ENCODE measurements at places on chromosomes 13 and 19.

GRCh38 chr13:94412870-94413597, 66.4 kb downstream of the DCT start:
- no peak for DNase-seq

- no peak for DNase-seq
Measured at GRCh38 chr19:23470873-23471545, 75.7 kb upstream of the ZNF91 start.

GRCh38 chr19:36688058-36688457, 646 bp downstream of the ZNF567 start:
- no peak for DNase-seq

DNA sequence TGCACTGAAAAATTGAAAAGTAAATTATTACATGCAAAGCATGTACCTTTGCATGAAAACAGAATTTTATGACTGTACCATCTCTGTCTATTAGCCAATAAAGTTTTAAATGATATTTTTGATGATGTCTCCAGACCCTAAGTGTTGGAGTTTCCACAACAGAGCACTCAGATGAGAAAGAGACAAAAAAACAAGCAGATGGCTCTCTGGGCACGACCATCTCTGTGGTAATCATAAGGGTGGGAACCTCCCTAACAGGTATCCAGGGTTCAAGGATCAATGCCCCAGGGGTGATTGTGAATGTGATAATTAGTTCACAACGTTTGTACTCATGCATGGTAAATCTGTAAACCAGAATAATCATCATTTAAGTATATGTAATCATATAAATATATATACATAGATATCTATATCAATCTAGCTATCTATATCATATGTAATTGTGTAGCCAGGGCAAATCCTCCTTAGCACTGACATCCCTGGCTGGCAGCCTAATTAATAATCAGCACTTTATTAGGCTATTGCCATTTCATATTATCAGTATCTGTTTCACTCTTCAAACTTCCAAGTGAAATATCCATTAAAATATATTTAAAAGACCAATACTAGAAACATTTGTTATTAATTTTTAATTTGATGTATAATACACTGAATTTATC, 41.2 kb upstream of the FAM124A start:
- DNase-seq: no peak

- no peak for DNase-seq
Measured at GRCh38 chr19:2634228-2634951, 68.1 kb downstream of the GNG7 start.

DNA sequence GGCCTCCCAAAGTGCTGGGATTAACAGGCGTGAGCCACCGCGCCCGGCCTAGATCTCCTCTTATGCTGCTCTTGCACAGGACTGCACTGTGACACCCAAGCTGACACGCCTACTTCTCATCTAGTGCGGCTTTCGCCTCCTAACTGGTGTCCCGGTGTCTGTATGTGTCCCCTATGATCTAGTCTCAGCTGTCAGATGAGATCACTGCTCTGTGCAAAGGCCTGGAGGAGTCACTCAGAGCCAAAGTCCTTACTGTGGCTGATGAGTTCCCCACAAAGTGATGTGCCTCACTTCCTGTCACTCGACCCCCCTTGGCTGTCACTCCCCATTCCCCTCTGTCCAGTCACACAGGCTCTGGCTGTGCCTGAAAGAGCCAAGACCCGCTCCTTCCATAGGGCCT, 2.5 kb downstream of the ZNF556 start:
- DNase-seq: no peak

DNA sequence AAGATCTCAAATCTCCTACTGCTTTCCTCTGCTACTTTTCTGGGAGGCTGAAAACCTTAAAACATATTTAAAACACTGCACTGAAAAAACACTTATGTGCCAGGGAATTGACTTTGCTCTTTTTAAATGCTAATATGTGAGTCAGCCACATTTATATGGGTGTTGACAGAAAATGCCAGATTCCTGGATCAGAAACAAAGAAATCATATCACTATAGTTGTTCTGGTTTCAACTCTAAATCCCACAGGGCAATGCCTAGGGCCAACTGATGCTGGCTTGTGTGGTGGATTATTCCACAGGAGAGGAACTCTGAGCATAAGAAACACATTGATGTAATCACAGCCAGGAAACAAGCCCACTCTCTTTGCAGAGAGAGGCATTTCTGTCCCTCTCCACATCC, 1439.0 kb upstream of the SPRY2 start:
- DNase-seq: no peak

- peak; percentile 20 for DNase-seq
Measured at GRCh38 chr13:95258619-95259194, 42.5 kb downstream of the ABCC4 start.

DNA sequence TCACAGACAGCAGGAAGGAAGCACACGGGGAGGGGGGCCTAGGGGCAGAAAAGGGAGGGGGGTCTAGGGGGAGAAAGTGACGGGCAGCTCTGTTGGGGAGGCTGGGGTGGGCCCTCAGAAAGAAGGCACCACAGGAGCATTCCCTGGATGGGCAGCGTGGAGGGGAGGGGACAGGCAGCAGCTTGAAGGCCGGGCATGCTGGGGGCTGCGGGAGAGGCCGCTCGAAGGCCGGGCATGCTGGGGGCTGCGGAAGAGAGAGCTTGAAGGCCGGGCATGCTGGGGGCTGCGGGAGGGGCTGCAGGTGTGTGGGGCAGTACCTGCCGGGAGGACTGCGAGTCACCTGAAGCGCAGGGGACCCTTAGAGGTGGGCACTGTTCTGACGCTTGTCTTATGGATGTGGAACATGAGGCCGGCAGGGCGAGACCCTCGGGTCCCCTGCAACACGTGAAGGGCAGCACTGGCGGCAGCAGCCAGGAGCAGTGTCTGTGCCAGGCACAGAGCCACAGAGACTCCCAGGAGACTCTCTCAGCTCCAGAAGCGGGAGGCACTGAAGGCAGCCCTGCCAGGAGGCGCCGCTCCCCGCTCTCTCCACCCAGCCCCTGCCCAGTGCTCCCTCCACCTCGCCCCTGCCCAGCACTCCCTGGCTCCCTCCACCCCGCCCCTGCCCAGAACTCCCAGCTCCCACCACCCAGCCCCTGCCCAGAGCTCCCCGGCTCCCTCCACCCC, 13.3 kb downstream of the ZNF787 start:
- no peak for DNase-seq

DNA sequence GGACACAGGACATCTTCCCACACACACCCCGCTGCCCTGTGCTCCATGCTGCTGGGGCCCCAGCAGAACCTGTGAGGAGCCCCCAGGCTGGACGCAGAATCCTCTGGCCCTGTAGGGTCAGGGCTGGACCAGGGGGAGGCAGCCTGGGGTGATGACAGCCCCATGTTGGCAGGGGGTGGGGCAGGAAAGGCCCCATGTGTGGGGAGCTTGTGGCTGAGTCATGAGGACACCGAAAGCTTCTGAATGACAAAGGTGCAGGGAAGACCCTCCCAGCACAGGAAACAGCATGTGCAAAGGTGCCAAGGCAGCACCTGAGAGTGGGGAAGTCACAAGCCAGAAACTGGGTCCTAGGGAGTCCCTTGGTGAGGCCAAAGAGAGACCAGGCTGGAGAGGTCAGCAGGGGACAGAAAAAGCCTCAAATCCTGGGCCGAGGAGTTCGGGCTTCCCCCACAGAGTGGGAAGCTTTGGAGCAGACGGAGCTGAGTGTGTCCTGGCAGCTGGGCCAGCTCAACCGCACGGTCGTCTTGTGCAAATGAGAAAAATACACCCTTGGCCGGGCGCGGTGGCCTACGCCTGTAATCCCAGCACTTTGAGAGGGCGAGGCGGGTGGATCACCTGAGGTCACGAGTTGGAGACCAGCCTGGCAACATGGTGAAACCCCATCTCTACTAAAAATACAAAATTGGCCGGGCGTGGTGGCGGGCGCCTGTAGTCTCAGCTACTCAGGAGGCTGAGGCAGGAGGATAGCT, 17.5 kb downstream of the ATP8B3 start:
- DNase-seq: no peak

DNA sequence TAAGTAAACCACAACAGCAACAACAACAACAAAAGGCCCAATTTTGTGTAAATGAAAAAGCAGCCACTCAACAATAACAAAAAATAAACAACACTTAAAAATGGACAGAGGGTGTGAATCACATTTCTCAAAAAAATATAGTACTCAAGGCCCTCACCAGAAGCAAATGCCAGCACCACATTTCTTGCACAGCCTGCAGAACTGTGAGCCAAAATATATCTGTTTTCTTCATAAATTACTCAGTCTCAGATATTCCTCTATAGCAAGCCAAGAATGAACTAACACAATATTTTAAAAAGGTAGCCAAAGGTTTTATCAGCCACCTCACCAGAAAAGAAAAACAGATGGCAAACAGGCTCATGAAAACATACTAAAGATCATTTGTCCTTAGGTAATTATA, 3.9 kb upstream of the CD33 start:
- no peak for DNase-seq

- no peak for DNase-seq
Measured at GRCh38 chr19:1567116-1567847, 843 bp downstream of the MEX3D start.

- no peak for DNase-seq
Measured at GRCh38 chr19:5170329-5170745, 170.3 kb downstream of the PTPRS start.

- DNase-seq: no peak
Measured at GRCh38 chr13:24142453-24142852, 18.1 kb upstream of the SPATA13 start.

GRCh38 chr19:6062274-6062673, 48.0 kb downstream of the RFX2 start:
- peak; percentile 35 for DNase-seq

GRCh38 chr19:7535998-7536695, 630 bp downstream of the PNPLA6 start:
- no peak for DNase-seq

- DNase-seq: no peak
Measured at GRCh38 chr13:103716718-103717117, 650.5 kb upstream of the SLC10A2 start.

DNA sequence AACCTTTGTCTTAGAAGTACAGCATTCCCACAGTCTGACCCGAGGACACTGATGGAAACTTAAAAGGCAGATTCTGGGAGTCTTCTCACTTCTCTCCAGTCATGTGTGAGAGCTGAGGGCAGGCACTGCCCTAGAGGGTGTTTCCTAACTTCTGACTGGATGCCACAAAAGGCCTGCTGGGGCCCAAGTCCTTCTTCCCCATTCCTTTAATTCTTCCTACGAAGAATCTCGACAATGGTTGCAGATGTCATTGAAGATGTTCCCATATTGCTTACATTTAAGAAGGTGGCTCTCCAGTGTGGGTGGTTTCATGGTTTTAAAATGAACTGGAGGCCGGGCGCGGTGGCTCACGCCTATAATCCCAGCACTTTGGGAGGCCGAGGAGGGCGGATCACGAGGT, 27.4 kb upstream of the ZNF564 start:
- DNase-seq: no peak

GRCh38 chr19:493391-494170, 2.7 kb upstream of the MADCAM1 start:
- no peak for DNase-seq

GRCh38 chr13:39929583-39929982, 274.1 kb downstream of the COG6 start:
- no peak for DNase-seq

DNA sequence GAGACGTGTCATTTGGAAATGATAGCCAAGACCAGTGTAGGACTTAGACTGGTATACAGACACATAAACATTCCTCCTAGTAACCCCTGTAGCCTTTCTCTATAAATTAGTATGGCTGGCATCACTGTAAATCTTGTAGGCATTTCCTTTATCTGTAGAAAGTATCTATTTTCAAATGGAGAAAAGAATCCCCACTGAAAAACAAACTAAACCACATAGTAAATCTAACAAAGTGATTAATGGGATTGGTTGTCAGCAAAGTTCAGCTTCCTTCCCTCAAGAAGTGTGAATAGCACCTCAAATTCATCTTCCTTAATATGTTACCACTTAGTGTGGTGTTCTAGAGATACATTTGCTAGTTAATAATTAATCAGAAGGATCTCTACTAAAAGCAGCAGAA, 119.4 kb upstream of the NBEA start:
- no peak for DNase-seq

- no peak for DNase-seq
Measured at GRCh38 chr13:68428292-68428691, 1198.2 kb upstream of the PCDH9 start.

DNA sequence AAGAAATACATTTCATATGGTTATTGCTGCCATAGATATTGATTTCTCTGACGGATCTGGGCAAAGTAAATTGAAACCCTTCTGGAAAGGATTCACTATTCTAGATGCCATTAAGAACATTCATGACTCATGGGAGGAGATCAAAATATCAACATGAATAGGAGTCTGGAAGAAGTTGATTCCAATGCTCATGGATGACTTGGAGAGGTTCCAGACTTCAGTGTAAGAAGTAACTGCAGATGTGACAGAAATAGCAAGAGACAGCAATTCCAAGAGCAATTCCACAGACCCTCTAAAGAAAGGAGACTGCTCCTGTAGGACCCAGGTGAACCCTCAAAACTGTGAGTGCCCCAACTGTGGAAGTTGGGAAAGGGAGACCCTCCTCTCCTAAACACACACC, 30.9 kb upstream of the KCTD12 start:
- peak; percentile 67 for DNase-seq

DNA sequence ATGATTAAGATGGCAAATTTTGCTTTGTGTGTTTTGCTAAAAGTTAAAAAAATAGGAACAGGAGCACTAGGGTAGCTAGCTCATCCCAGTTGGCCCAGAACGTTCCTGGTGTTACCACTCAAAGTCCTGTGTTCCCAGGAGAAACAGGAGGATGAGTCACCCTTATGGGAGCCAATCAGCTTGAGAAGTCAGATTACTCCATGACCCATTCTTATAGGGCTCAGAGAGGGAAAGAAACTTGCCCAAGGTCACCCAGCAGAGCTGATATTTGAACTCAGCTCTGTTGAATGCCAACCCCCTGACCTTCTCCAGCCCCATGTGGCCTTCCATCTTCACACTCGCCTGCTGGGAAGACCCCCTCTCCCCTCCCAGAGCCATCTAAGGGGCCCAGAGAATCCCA, 13.0 kb downstream of the NMRK2 start:
- DNase-seq: peak; percentile 37

GRCh38 chr13:38398711-38399493, 49.3 kb downstream of the UFM1 start:
- peak; percentile 93 for DNase-seq

GRCh38 chr13:73715911-73716510, 418.2 kb downstream of the KLF12 start:
- no peak for DNase-seq

GRCh38 chr13:110520431-110521295, 40.9 kb downstream of the RAB20 start:
- DNase-seq: peak; percentile 86

DNA sequence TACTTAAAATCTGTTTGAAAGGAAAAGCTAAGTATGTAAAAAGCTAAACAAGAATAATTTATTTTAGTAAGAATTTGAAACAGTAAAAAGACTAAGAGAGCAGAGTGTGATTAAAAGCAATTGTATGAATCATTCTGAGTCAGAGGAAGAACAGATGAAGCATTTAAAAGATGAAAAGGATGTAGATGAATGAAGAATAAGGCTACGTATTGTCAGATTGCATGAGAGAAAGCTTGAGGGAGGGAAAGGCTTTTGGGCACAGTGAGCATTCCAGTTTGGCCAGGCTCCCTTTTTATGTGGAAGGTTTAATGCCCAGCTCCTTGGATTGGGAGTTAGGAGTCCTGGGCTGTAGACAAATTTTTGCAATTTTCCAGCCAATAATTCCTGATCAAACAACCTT, 117.7 kb downstream of the FREM2 start:
- DNase-seq: no peak

GRCh38 chr19:30471441-30471840, 99.3 kb downstream of the ZNF536 start:
- no peak for DNase-seq

GRCh38 chr19:7930765-7931164, 4.8 kb upstream of the CTXN1 start:
- DNase-seq: no peak

Measured in AG10803 (cell line).